ENCODE measurements at places on chromosomes 11 and 22.

- peak; percentile 64 for DNase-seq
Observed at GRCh38 chr11:117823294-117823945, 1.1 kb downstream of the FXYD2 start.

DNA sequence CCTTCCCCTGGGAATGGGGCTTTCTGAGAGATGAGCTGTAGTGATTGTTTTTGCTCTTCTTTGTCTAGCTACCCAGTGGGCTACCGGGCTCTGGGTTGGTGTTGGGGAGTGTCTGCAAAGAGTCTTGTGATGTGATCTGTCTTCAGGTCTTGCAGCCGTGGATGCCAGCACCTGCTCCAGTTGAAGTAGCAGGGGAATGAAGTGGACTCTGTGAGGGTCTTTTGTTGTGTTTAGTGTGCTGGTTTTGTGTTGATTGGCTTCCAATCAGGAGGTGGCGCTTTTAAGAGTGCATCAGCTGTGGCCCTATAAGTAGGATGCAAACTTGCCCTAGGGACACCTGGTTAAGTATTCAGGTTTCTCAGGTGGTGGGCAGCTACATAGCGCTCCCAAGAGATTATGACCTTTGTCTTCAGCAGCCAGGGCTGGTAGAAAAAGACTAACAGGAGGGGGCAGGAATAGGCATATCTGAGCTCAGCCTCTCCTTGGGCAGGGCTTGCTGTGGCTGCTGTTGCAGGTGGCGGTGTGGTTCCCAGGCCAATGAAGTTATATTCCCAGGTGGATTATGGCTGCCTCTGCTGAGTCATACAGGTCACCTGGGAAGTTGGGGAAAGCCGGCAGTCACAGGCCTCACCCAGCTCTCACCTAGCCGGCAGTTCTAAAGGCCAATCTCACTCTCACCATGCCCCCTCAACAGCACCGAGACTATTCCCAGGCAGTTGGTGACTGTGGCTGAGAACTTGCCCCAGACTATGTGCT lies 315.7 kb upstream of the C11orf87 start:
- no peak for DNase-seq

DNA sequence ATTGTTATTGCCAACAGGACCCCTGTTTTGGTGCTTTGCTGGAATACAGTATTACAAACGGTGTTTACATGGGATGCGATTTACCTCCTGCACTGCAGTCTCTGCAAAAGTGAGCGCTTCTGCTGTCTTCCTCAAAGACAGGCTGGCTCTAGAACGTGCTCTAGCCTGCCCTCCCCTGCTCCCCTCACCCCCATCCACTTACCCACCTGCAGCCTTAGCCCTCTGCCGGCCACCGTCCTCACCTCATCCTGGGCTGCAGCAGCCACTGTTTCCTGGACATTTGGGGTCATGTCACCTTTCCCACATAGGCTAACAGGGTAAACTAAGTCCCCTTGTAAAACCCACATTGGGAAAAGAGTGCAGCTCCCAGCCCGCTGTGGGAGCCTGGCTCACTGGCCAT lies 9.6 kb upstream of the PANX2 start:
- DNase-seq = no peak

GRCh38 chr11:131033151-131033651 lies 116.9 kb upstream of the SNX19 start:
- no peak for DNase-seq

- DNase-seq = no peak
Observed at GRCh38 chr11:15336021-15336420, 221.3 kb downstream of the INSC start.

DNA sequence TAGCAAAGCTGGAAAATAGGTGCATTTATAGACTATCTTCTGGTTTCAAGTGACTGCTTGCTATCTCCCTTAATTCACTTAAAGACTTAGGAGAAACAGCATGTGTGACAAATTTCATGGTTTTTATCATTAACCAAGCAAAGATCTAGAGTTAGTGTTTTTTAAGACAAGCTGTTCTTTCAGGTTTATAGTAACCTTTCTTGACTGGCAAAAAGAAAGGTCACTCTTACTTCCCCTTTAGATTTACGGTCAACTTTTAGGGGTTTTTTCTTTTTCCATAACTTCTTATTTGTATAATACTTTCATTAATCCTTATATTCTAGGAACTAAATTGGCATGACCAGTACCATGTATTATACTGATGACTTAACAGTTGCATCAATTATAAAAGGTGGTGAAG lies 46.6 kb downstream of the KDM2A start:
- DNase-seq = peak; percentile 43

DNA sequence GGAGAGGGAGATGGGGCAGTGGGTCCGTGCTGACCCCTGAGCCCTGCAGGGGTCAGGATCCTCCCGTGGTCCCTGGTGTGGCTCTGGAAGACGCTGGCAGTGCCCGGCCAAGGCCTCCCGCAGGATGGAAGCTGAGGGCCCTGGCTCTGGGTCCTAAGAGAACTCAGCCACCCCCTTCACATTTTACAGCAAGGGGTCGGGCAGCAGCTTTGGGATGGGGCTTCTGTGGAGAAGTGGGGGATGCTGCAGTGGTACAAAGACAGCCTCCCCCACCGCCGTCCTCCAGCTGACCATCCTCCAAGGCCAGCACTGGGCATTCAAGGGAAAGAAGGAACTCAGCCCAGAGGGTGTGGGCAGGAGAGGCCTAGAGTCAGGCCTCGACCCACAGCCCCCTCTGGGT lies 21.8 kb upstream of the CRYBB3 start:
- no peak for DNase-seq

GRCh38 chr11:117949062-117949461 lies 19.9 kb upstream of the TMPRSS13 start:
- no peak for DNase-seq

DNA sequence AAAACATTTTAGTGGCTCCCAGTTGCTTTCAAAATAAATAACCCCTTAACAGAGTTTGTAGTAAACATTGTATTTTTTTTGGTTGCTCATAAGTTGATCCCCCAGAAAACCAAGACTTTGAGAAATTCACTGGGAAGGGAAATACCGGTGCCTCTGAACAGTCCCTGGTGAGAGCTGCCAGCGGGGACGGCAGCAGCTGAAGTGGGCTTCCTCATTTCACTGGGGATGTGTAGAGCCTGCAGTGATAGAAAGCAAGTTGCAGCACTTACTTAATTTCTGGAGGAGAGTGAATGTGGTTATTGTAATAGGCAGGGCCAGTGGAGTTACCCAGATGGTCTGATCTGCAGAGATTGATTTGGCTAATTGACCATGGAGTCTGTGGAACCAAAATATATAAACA lies 18.6 kb upstream of the MCHR1 start:
- peak; percentile 51 for DNase-seq

DNA sequence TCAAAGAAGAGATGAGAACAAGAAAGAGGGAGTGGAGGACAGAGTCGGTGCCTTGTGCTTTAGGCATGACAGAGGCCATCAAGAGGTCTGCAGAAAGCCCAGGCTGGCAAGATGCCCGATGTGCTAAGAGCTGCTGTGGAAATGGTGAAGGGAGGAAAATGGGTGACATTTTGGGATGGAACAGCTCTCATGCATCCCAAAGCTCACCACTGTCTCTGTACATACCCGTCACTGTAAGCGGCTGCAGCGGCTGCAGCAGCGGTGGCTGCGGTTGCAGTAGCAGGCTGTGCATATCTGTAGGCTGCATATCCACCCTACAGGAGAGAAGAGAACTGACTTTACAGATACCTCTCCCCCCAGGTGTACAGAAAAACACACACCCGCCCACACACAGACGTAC lies 28.6 kb downstream of the APOL5 start:
- DNase-seq = no peak

GRCh38 chr11:117426297-117426685 lies 98.6 kb downstream of the CEP164 start:
- DNase-seq = peak; percentile 75

All from suppressor macrophage treated with lipopolysaccharide for 4 hours (primary cell).